Fibroblast of skin of abdomen (primary cell): ENCODE measurements at places on chromosomes 11 and 22.

DNA sequence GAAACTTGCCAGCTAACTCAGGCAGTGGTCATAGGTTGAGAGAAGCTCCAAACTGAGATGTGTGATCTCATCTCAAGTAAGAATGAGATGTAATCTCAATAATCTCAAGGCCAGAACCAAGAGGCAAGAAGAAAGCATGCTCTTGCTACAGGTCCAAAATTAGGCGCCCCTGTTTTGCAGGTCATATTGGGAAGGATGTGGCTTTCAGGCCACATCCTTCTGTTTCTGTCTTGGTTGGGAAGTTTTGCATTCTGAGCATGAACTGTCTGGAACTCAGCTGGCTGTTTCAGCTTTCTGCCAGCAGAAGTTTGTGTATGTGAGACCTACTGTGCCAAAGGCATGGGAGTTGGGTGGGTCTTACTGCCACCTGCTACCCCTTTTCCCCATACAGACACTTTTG, 67.5 kb upstream of the MS4A8 start:
- no peak for DNase-seq

GRCh38 chr22:27046086-27046485, 388.7 kb downstream of the MIAT start:
- no peak for DNase-seq

- no peak for DNase-seq
Observed at GRCh38 chr11:78846269-78846668, 271.6 kb upstream of the NARS2 start.

DNA sequence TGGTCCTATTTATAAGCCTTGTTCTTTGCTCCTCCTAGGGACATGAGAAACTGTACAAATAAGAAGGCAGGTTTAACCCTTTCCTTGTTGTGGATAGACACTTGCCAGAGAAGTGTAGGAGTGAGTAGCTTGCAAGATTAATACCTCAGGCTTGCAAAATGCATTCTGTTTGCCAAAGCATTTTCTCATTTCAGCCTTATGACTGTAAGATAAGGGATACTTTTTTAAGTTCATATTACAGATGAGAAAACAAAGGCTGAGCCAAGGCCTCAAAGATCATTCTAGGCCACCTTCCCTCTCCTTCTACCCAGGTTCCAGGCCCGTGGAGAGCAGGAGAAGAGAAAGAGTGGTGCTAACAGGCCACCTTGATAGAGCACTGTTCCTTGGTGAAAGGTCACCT, 46.8 kb downstream of the TRIM29 start:
- DNase-seq, result no peak

DNA sequence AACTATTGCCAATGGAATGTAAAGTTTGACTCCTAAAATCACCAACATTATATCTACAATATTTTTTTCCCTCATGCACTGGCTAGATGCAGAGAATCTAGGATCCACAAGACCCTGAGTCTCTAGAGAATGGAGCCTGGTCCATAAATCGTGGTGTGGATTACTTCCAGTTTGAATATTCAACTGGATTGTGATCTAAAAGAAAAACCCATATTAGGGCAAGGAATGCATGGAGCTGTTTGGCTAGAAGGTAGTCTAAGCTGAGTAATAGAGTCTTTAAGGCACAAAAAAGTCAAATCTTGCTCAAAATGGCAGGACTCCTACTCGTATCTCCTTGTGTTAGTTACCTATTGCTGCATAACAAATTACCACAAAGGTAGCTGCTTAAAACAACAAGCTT, 9.4 kb upstream of the MS4A5 start:
- DNase-seq, result no peak

DNA sequence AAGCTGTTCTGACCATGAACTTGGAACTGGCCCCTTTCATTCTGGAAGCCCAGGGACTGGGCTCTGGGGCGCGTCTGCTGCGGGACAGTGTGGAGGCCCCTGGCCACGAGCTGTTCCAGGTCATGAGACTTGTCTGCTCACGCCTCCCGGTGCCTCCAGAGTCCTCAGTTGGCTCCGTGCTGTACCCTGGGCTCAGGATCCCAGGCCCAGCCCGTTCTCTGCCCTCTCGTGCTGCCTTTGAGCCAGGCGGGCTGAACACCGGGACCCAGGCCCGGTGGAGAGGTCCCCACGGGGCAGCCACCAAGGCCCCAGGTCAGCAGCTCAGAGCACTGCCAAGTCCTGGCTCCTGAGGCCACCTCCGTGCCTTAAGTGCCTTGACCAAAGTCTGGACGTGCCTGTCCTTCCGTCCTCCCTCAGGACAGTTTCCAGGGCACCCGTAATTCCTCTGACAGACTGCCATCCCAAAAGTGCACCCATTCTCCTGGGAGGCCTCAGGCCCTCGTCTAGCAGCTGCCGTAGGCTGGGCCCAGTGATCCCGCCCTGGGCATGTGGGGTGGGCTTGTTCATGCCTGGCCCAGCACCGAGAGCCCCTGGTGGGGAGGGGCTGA, 36.3 kb upstream of the PPARA start:
- DNase-seq, result no peak

DNA sequence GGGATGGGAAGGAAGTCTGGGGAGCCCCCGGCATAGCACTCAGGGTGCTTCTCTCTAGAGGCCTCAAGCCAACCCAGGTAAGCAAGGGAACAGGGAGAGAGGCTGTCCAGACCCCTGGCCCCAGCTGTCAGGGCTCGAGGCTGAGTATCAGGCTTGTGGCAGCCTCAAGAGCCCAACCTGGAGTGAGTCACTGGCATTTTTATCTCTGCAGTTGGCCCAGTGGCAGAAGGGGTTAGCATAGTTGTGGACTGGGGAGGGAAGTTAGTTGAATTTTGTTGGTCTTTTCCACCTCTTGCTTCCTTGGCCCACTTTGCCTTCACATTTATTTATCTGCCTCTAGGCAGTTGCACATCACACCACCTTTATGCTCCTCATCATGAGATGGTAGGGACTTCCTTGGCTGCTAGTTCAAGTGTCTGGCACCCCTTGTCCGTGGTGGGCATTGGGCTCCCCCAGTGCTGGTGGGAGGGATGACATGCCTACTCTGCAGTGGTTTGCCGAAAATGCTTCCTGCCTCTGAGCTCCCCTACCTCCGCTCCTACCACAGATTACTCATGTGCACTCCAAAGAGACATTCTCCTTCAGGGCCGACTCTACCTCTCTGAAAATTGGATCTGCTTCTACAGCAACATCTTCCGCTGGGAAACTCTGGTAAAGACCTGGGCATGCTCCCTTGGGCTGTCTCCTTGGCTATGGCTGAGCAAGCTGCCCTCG, 60.1 kb downstream of the SCN3B start:
- DNase-seq, result no peak

GRCh38 chr11:33777906-33778305, 3.6 kb upstream of the FBXO3 start:
- DNase-seq, result no peak

- DNase-seq, result no peak
Observed at GRCh38 chr22:41848468-41848867, 15.6 kb downstream of the SREBF2 start.

DNA sequence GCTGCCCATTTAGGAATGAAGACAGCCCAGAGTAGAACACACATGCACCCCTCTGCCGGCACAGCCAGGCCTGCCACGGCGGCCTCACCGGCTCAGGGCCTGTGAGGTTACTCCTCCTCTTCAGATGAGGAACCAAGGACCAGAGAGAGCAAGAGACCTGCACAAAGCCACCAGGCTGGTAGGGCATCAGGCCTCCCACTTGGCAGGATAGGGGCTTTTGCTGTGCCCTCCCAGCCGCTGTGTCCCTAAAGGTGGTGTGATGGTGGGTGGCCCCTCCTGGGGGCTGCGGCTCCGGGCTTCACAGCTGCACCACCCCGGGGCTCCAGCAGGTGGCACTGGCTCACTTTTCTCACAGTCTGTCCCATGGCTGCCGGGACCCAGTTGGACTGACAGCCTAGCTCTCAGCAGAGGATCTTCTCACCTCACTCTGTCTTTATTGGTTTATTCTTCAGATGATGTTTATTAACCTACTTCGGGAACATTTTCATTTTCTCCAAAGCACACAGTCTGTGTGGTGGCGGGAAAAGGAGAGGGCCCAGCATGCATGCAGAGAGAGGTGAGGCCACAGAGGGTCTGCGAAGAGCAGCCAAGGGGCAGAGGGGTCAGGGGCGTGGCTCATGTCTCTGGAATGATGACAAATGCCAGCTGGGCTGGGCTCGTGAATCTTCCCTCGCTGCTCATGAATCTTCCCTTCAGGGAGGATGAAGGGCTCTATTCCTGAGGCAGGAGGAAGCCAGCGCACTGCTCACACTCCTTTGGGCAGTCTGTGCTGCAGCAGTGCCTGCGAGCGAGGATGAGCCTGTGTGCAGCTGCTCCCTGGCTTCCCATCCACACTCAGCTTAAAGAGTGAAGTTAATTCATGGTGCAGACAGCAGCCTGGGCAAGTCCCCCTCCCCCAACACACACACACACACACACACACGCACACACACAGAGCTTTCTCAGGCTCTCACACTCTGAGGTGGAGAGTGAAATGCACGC, 101.1 kb upstream of the PITPNB start:
- peak; percentile 72 for DNase-seq

- DNase-seq, result peak; percentile 48
Observed at GRCh38 chr11:94472916-94473799, 20.5 kb downstream of the MRE11 start.

GRCh38 chr11:72208281-72208680, 8.3 kb upstream of the FOLR2 start:
- DNase-seq, result no peak

- DNase-seq, result no peak
Observed at GRCh38 chr22:38608992-38609750, 39.2 kb upstream of the DMC1 start.

- peak; percentile 97 for DNase-seq
Observed at GRCh38 chr11:62560566-62561103, 13.1 kb downstream of the EEF1G start.

- peak; percentile 42 for DNase-seq
Observed at GRCh38 chr22:35218079-35218478, 39.2 kb upstream of the HMGXB4 start.

DNA sequence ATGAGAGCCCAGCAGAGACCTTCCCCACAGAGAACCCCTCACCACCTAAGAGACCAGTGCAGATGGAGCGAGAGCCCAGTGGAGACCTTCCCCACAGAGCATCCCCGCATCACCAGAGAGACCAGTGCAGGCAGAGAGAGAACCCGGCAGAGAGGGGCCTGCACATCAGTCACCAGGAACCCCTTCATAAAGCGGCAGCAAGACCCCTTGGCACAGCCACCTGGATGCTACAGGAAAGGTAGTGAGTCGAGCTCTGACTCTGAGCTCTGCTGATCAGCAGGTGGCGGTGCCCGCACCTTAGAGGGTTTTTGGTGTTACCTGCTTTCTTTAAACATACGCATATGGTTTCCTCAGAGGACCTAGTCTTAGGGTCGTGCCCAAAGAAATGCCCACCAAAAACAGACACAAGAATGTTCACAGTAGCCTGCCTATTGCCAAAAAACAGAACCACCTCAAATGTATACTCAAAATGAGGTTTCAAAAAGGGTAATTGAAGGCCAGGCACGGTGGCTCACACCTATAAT, 678.7 kb downstream of the BRD1 start:
- no peak for DNase-seq

GRCh38 chr11:66542362-66542761, 3.5 kb downstream of the ZDHHC24 start:
- no peak for DNase-seq

DNA sequence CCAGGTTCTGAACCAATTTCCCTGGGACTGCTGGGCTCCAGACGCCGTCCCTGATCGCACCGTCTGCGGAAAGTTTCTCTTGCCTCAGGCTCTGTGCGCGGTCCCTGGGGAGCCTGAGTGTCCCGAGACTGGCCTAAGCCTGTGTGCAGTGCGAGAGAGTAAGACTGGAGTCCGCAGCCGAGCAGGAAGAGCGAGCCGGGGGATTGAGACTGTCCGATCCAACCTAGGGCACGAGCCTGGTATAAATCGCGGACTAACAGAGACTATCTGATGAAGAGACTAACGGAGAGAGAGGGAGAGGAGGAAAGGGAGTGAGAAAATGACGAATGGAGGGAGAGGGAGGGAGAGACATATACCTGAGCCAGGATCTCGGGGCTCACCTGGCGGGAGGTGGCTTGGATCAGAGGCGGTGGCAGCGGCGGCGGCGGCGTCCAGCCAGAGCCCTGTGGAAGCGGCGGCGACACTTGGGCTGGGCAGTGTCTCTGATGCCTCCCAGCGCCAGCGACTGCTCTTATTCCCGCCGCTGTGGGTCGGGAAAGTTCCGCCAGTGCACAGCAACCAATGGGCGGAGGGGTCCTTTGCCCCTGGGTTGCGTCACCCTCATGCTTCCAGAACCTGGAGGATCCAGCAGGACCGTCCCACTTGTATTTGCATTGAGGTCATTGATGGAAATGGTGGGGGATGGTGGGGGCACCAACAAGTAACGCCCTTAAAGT, at the start of gene CALCA:
CALCA (minus strand) TSS at position 487 of the 716 bp plus-strand sequence. CDS start 1,159 bp downstream, outside the sequence.
- no peak for DNase-seq

GRCh38 chr22:43993072-43993760, 30.9 kb upstream of the PARVB start:
- peak; percentile 50 for DNase-seq

GRCh38 chr11:128483211-128483788, 104.1 kb downstream of the ETS1 start:
- no peak for DNase-seq

DNA sequence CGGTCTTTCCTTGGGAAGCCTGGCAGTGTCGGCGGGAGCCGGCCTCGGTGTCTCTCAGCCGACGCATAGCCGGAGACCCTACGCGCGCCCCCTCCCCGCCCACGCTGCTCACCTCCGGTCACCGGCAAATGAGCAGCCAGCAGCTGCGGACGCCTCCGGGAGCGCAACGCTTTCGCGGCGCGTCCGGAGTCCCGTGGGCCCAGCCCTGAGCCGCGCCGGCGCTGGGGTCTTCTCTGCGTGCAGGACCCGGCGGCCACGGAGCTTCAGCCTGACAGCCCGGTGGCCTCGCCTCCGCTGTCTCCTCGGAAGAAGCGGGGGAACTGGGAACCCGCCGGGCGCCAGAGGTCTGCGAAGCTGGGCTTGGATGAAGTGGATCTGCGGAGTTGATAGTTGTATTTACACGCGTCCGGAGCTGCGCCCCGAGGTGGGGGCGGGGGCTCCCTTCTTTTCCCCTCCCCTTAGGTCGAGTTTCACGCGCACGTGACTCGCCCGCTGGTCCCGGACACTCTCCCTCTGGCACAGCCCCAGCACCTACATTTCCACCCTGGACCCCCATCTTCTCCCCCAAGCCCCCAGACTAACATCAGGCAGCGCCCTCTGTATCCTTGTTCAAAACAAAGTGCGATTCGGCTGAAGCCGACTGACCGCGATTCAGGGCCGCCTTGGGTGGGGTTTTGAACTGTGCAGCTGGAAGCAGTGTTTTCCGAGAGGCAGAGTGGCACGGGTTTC, at the start of gene SLC43A1:
SLC43A1 (minus strand) TSS at position 371 of the 729 bp plus-strand sequence. CDS start 1,591 bp downstream, outside the sequence.
- peak; percentile 59 for DNase-seq

- DNase-seq, result peak; percentile 98
Observed at GRCh38 chr11:65421794-65422632, 585 bp upstream of the NEAT1 start.

- peak; percentile 31 for DNase-seq
Observed at GRCh38 chr11:848380-848931, 5.8 kb downstream of the TSPAN4 start.

- DNase-seq, result no peak
Observed at GRCh38 chr22:44090571-44090905, 66.4 kb downstream of the PARVB start.

- DNase-seq, result peak; percentile 35
Observed at GRCh38 chr11:100682247-100682969, 4.7 kb upstream of the ARHGAP42 start.

DNA sequence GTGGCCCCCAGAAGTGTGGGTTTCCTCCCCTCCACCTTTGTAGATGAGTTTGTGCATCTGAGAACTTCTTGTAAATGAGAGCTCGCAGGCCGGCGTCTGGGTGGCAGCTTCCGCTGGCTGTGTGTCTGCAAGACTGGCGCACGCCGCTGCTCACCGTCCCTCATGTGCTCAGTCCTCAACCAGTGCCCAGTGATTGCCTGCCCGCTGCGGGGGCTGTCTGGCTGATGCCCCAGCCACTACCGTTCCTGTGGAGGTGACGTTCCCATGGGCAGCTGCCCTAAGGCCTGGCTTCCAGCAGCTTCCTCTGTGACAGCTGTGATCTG, 8.8 kb downstream of the TBX1 start:
- DNase-seq, result no peak
